ENCODE measurements at places on chromosomes 6 and 20.
A peak's percentile ranks its signal among the peaks of the same experiment; 100 is the strongest.

- no peak for DNase-seq
Observed at GRCh38 chr6:132587424-132587823, 2.1 kb downstream of the TAAR5 start.

- DNase-seq: no peak
Observed at GRCh38 chr6:144723431-144723830, 438.3 kb downstream of the UTRN start.

DNA sequence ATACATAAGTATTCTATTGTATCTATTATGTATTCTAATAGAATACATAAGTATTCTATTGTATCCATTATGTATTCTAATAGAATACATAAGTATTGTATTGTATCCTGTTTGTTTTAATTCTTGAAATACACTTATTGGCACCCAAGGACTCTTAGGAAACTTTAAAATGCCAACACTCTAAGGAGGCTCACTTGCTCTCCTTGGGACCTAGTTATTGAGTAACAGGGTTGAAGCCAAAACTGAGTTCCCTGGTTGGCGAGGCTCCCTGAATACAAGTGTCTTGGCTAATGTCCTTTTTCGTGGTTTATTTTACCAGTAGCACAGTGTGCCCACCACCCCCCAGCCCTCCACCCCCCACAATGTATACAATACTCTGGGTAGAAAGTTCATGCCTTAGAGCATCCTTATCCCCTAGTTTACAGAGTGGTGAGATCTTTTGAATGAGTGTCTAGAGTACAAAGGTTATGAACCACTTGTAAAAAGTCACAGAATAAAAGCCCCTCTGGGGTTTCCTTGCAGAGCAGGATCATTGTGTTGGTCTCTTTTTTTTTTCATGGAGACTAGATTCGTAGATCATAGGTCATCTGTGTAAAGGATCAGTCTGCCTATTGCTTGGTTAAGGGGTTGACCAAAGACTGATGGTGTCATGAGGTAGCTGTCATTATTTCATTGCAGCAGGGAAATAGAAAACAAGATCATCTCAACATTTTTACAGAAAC lies 32.5 kb upstream of the PRDM1 start:
- no peak for DNase-seq

DNA sequence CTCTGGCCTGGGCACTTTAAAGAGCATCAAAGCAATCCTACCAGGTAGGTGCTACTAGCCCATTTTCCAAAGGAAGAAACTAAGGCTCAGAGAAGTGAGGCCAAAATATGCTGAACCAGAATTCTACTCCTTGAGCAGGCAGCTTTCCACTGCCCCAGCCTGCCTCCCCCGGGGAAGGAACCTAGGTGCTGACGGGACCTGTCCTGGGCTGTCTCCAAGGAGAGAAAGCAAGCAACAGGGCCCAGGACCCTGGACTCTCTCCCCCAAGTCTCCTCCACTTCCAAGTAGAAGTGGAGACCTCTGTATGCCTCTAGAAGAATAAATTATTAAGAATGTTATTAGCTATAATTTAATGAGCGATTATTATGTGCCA lies 159.5 kb downstream of the MRPL14 start:
- DNase-seq: no peak

DNA sequence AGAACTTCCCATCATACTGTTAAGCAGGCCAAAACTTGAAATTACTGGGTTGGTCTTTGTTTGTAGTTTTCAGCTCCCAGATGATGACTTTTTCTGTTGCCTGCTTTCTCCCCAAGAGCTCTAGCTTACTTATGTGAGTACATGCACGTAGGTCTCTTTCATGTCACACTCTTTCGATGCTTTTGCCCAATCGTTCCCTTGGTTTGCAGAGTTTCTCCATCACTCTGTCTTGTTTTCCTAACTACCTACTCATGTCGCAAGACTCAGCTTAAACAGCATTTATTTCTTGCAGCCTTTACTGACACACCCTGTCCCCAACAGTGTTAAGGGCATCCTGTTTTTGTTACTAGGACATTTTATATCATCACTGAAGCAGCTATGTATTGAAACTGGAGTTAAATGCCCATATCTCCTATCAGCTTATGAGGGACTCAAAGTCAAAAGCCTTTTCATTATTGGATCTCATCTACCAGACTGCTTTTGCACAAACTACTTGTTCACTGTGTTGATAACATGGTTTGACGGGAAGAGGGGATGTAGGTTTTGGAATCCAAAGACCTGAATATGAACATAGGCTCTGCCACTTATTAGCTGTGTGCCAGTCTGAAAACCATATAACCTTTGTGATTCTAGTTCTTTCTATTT lies 2.9 kb downstream of the ARG1 start:
- DNase-seq: no peak

DNA sequence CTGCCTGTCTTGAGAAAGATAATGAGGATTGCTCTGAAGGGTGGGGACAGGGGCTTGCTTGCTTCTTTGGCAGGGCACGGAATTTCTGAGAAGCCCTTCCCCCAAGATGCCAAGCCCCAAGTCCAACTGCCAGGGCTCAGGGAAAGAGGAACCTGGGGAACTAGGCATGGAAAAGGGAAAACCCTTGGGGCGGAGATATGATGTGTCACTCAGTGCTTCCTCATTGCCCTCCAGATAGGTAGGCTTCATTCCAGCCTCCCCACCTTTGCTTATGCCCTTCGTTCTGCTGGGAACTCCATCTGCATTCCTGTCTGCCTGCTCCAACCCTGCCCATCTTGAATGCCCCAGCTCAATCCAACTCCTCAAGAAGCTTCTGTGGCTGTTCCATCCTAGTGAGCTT lies 61.2 kb downstream of the VEGFA start:
- DNase-seq: peak; percentile 20

DNA sequence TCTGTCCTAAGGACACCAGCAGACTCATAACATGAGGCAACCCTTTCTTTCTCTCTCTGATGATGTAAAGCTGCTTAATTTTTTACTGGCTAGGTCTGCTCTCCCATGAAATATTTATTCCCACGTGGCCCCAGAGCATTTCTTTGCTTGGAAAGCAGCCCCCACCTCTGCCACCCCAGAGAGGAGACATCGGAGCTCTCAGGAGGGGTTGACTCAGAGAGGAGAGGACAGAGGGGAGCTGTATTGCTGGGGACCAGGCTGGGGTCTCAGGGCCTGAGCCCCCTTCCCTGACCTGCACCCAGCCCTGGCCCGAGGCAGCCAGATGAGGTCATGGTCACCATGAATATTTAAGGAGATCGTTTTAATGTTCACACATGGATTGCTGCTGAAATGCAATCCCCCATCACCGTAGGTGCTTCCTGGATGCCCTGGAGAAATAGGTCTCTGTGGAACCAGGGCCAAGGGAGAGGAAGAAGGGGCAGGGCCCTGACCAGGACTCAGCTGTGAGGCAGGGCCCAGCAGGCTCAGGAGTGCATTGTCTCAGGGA lies 117.5 kb downstream of the DLL1 start:
- no peak for DNase-seq

- no peak for DNase-seq
Observed at GRCh38 chr6:93341900-93342613, 77.3 kb downstream of the EPHA7 start.

GRCh38 chr6:83114164-83114563 lies 46.7 kb downstream of the DOP1A start:
- DNase-seq: no peak

DNA sequence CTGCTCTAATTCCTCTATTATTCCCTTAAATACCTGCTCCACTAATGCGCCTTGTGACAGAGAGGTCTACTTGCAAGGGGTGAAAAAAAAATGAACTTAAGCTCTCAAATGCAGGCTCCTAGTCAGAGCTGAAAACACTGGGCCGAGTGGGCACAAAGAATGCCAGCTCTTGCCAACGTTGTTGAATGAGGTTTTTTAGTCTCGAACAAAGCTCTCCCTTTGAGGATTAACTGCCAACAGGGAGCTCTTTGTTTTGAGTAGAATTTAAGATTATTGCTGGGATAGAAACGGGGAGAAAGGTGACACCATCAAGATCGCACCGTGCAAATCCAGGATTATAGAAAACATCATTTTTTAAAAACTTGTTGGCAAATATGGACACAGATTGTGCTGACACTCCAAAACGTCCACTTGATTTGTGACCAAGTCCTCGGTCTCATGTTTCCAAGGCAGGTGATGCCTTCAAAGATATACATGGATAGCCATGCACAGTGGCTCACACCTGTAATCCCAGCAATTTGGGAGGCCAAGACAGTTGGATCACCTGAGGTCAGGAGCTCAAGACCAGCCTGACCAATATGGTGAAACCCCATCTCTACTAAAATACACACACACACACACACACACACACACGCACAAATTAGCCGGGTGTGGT lies 163.2 kb downstream of the BMP7 start:
- DNase-seq: no peak

DNA sequence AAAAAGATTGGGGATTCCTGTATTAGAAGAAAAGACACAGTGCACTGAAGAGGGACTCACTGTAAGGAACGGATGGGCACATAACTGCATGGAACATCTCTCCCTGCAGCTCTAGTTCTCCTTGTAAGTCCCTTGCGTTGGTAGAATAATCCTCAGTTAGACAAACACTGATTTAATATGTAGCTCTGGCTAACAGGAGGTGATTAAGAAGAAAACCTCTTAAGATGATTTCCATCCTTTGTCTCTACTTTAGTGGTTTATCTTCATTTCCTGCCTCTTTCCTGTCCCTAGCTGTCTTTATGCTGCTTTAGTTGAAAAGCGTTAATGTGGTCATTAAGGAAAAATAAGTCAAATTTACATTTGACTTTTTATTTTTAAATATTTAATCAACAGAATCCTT lies 86.6 kb downstream of the SLC16A10 start:
- peak; percentile 4 for DNase-seq

- no peak for DNase-seq
Observed at GRCh38 chr6:161732594-161732993, 458.7 kb upstream of the AGPAT4 start.

DNA sequence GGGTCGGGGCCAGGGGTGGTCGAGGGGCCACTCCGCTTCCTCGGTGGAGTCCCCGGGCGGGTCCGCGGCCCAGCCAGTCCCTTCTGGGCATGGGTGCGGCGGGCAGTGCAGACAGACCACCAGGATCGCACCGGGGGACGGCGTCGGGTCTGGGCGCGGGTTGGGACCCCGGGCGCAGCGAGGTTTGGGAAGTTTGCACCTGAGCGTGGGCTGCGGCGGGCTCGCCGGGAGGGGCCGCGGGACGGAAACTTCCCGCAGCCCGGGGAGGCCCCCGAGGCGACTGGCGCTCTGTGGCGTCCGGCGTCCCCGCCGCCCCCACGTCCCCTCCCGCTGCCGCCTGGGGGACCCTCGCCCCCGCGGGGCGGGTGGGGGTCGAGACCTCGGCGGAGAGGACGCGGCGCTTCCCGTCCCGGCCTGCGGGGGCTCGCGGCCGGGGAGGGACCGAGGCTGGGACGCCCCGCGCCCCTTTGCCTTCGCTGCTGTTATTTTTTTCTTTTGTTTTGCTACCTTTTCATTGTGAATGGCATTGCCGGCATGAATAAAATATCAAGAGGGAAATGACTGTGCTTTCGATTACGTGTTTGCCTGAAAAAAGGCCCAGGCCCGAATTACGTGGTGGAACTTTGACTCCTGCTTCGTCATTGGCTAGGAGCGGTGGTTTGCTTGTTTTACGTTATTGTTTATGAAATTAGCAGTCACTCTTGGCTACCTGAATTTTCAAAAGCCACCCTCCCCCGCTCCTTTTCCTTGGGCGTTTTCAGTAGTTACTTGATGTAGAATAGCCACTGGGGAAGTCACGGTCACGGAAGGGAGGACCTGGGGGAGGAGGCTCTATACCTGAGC lies 703 bp downstream of the SNX9 start:
- DNase-seq: peak; percentile 45

- DNase-seq: no peak
Observed at GRCh38 chr6:167855825-167856425, 29.2 kb downstream of the AFDN start.

GRCh38 chr6:38549795-38550194 lies 89.9 kb downstream of the BTBD9 start:
- DNase-seq: no peak

DNA sequence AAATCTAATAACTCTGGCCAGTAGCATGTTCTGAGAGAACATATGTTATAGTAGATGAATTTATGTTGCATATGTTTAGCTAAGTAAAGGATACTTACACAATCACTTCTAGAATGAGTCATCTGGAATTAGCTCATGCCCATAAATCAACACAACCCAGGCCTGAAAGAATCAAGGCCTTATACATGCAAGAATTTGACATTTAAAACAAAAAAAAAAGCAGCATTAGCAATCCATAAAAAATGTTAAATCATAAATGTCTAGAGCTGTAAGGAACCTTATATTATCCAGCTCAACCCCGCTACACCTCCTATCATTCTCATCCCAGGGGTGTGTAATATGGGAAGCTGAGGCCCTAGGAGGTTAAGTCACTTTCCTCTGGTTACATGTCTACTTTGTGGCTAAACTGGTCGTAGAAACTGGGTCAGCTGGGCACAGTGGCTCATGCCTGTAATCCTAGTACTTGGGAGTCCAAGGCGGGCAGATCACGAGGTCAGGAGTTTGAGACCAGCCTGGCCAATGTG lies 105.2 kb upstream of the CARMIL1 start:
- DNase-seq: peak; percentile 36

DNA sequence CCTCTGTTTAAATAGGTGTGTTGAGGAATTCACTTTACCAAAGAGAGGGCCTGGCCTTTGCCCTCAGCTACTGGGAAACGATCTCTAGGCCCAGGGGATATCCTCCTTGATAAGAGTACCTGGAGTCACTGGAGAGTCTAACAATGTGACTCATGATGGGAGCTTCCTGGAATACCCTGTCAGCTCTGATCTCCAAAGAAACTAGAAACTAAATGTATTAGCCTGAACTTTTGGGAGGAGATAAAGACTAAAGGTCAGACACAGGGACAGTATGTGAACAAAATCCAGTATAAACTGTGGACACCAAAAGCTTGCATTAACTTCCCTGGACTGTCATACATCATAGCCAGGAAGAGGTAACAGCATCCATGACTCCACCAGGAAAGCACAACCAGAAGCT lies 148.5 kb downstream of the RNGTT start:
- DNase-seq: no peak

GRCh38 chr6:111239461-111239860 lies 152.2 kb downstream of the SLC16A10 start:
- no peak for DNase-seq

GRCh38 chr6:16839631-16840179 lies 78.4 kb upstream of the ATXN1 start:
- no peak for DNase-seq

- DNase-seq: no peak
Observed at GRCh38 chr6:48542191-48542590, 431.2 kb upstream of the PTCHD4 start.

GRCh38 chr20:37841971-37842370 lies 61.0 kb upstream of the VSTM2L start:
- no peak for DNase-seq

DNA sequence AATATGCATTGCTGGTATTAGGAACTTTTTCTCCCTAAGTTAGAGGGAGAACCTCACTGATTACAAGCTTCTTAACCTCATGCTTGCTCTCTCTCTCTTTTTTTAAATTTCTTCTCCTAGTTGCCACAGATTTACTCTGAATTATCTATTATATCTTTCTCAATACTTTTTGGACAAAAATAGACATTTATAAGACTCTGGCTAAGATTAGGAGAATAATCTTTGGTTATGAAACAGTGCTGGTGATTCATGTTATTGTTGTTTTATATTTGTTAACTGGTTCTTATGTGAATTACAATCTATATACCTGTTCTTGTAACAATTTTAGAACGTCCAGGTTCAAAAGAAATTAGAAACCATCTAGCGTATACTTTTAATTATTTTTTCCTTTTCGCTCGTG lies 187.8 kb downstream of the OGFRL1 start:
- no peak for DNase-seq
